ENCODE measurements at places on chromosomes 2 and 18.
A peak's percentile ranks its signal among the peaks of the same experiment; 100 is the strongest.

GRCh38 chr2:117987121-117987520 is 26.7 kb downstream of the CCDC93 start:
- no peak for DNase-seq

- no peak for DNase-seq
These were observed 852 bp upstream of the KCNH7 start for GRCh38 chr2:162839419-162839818.

DNA sequence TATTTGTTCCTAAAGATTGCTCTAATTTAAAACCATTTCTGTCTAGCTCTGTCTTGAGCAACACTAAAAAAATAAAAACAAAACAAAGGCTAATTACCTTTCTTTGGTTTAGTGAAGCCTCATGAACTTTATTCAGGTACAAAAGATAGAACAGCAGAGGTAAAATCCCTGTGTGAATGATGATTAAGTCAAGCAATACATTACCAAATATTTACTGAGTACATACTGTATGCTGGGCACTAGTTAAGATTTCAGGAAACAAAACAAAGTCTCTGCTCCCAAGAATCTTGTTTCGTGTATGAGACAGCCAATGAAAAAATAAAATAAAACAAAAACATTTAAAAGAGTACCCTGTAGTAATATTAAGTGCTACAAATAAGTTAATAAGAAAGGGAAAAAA is 257.5 kb downstream of the RND3 start:
- DNase-seq, result no peak

DNA sequence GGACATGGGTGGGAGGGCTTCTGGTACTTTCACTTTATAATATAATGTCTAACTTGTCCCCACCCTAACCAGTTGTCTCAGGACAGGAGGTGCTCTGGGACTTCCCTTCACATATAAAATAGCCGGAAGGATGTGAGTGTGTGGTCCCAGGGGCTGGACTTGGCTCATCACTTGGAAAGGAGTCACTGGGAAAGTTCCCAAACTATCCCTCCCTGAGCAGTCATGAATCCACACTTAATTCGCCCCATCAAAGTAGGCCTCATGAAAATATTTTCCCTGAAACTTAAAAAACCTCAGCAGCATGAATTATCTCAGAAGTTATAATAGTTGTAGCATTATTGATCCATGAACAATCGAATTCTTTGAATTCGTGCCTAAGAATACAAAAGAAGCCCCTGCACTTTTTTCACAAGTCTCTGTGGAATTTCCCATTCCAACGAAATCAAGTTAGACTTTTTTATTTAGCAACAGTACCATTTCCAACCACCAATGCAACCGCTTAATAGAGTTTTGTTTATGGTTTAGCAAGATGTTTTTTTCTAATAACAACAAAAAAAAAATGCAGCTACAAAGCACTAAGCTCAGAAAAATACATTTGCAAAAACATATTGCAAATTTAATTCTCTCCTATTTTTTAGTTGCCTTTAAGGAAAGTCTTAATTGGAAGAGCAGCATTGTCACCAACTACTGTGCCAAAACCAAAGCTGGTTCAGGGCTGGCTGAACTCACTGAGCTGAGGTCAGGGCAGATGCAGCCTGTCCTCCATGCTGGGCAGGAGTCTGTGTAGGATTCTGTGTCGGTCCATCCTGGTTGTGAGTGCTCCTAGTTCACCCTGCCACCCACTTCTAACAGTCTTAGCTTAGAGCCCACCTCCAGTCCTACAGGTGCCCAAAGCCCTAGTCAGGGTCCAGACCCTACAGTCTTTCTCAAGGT is 68.8 kb upstream of the SPTBN1 start:
- DNase-seq, result no peak

DNA sequence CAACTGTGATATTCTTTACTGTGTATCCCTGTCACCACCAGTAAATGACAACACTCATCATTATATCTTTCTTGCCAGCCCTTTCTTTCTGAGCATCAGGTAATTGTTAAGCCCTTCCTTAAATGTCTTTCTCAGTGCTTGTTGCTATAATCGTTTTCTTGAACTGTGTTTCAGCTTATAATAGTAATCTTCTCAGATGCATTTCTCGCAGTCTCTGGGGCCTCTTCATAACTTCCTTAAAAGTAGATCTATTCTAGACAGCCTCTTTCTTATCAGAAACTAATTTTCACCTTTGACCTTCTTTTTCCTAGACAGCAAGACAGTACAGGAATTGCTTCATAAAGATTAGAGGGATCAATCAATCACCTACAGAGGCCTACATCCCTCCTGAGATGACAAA is 648.1 kb downstream of the CPS1 start:
- no peak for DNase-seq

DNA sequence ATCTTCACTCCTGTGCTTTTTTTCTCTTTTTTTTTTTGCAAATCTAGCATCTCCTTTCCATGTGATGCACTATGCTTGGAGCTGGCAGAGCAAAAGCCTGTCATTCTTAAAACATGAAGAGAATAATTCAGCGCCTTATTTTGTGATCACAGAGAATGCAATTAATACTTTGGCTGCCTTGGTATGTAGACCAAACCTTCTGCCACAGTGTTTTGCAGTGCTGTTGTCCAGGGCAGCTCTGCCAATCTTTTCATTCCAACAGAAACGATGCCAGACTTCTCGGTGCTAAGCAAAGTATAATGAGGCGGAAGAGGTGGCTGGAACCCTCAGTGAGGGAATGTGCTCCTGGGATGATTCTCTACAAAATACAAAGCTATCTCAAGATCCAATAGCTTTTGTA is 25.6 kb downstream of the BCL2 start:
- no peak for DNase-seq

DNA sequence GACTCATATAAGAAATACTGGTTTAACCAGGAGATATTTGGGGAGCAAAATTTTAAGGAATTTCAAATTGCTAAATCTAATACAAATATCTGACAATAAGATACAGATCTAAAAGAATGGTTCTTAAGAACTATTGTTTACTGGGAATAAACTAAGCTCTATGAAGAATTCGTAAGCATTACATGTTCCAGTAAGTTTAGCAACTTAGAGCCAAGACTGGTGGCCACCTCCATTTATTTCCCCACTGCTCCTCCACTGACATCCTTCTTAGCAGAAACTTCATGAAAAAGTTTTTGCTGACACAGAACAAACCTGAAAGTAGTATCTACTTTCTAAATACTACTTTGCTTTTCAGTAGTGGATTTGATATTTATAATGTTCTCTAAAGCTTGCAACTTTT is 83.0 kb downstream of the ACSL3 start:
- peak; percentile 61 for DNase-seq

DNA sequence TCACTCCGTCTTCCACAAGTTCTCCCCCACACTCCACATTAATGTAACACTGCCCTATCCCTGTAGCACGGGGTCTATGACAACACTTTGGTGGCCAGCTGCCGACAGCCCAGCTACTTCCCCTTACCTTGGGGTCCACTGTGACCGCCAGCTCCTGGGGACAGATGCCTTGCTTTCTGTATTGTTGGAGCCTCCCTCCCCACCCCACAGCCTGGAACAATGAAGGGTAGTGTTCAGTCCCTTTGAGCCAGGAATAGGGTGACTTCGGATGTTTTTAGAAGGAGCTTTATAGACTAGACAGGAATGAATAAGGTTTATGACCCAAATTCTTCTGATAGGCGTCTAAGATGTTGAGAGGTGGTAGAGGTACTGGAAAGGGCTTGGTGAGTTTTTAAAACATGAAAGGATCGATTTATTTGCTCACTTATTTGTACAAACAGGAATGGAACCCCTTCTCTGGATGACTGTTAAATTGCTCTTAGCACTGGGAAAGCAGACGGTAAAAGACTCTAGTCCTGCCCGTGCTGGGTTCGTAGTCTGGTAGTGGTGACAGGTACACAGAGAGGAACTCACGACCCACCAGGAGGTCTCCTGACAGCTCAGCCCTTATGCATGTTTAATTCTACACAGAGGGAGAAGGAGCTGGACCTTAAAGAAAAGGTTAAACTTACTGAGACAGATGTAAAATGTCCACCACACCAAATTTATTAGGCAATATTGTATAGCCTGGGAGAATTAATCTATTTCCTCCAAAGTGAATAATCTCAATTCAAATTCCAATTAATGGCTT is 90.9 kb downstream of the MYCN start:
- no peak for DNase-seq

GRCh38 chr2:98773907-98774306 is 43.0 kb upstream of the MGAT4A start:
- no peak for DNase-seq

GRCh38 chr18:51009072-51009471 is 20.9 kb upstream of the SMAD4 start:
- peak; percentile 11 for DNase-seq

- DNase-seq, result no peak
These were observed 60.1 kb downstream of the PTPN2 start for GRCh38 chr18:12823892-12824291.

DNA sequence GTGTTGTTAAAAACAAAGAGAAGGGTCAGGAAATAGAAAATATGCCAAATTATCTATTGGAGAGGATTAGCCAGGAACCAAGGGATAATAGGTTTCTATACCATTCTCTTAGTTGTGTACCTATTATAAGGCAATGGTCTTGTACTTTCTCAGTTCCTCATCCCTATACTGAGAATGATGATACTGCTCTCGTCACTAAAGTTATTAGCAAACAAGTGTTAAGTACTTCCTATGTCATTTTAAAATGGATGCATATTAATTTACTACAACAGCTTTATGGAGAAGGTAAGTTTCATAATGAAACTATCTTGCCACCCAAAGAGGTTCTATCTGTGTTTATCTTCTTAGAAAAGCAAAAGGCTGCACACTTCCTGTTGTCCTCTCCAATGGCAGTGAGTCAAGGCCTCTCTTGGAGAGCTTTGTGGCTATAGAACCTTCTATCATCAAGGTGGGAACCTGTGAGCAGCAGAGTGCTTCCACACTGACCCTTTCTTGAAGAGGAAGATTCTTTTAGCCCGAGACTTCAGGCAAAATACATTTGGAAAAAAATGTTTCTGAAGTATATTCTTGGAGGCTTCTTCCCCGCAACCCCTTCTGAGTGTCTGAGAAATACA is 460.7 kb upstream of the FANCL start:
- no peak for DNase-seq

GRCh38 chr2:5982193-5982902 is 290.2 kb downstream of the SOX11 start:
- no peak for DNase-seq

GRCh38 chr2:189109921-189110397 is 69.6 kb downstream of the COL5A2 start:
- peak; percentile 90 for DNase-seq

DNA sequence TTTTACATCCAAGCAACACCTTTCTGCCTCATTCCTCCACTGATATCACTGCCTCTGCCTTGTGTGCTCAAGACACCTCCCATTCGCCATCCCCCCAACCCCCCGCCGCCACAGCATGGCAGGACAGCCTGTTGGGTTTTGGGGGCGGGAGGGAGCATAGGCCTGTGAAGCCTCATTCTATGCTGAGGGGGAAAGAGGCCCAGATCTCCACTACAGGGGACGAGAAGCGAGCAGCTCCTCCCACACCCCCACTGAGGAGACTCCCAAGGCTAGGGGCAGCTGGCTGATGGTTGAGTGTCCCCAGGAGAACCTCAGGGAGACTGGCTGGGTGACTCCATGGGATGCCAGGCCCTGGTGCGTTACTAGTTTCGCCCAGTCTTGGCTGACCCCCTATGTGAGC is 214.3 kb upstream of the SIX2 start:
- DNase-seq, result no peak

GRCh38 chr18:67319109-67319508 is 197.4 kb downstream of the DSEL start:
- DNase-seq, result peak; percentile 3

Measured in amniotic epithelial cell (primary cell).